ENCODE measurements at places on chromosomes 16 and 17.

DNA sequence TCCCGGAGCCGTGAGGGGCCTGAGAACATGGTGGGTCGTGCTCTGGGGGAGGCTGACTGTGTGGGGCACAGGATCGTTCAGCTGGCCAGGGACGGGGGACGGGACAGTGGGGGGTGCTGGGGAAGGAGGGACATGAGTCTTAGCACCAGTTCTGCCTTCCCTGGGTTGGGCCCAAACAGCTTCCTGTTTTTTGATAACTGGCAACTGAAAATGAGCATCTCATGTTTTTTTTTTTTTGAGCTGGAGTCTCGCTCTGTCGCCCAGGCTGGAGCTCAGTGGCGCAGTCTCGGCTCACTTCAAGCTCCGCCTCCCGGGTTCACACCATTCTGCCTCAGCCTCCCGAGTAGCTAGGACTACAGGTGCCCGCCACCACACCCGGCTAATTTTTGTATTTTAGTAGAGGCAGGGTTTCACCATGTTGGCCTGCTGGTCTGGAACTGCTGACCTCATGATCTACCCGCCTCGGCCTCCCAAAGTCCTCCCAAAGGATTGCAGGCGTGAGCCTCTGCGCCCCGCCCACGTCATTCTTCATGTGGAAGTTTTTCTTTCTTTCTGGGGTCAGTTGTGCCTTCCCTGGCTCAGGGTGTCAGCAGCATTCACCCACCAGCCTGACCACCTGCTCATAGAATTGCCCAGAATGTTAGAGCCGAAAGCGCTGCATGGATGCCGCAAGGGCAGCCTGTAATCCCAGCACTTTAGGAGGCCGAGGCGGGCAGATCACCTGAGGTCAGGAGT lies 6.4 kb downstream of the ASPSCR1 start:
- DNase-seq: no peak

- no peak for DNase-seq
Observed at GRCh38 chr16:29308644-29309546, 97.6 kb downstream of the NPIPB11 start.

GRCh38 chr17:67178555-67178954 lies 66.4 kb downstream of the HELZ start:
- no peak for DNase-seq

DNA sequence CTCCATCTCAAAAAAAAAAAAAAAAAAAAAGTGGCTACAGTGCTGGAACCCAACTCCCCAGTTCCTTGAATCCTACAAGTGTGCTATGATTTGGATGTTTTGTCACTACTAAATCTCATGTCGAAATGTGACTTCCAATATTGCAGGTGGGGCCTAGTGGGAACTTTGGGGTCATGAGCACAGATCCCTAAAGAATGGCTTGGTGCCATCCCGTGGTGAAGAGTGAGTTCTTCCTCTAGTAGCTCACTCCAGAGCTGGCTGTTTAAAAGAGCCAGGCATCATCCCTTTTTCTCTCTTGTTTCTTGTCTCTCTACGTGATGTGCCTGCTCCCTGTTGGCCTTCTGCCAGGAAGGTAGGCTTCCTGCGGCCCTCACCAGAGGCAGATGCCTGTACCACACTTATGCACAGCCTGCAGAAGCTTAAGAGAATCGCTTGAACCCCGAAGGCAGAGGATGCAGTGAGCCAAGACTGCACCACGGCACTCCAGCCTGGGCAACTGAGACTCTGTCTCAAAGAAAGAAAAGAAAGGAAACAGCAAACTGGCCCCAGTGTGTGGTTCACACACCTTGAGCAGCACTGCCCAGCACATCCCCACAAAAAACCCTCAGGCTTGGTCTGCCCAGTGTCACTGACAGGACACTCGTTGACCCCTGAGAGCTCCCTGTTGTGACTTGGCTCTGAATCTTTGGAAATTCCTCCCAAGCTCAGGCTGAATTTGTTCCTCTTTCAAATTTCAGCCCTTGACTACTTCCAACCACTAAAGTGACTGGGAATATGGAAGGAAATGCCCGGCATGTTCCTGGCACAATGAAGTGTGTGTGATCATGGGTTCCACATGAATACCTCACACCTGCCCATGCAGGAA lies 3.1 kb downstream of the MT1E start:
- DNase-seq: no peak
